ENCODE measurements at places on chromosomes 3 and 15.
A peak's percentile ranks its signal among the peaks of the same experiment; 100 is the strongest.

GRCh38 chr3:196739671-196740480 lies at the start of gene PAK2:
PAK2 (plus strand) TSS chr3:196739857; CDS start chr3:196782647, 42,790 bp downstream.
- peak; percentile 92 for DNase-seq

DNA sequence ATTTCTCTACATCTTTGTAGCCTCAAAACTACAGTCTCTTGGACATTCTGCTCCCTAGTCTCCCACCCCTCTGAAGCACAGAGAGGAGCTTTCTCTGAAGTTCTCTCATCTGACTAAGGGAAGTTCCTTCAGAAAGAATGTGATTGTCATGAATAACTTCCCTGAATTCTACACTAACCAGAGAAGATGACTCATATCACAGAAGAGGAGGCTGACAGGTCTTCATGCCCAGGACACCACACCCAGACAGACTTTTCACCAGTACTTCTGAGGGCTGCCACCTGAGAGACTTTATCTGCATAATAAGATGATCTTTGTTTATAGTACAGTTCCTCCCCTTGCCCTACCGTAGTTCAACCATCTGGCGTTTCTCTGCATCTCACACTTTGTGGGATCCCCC lies 52.8 kb downstream of the CDIN1 start:
- DNase-seq, result no peak

GRCh38 chr15:53072077-53072476 lies 281.9 kb upstream of the ONECUT1 start:
- DNase-seq, result peak; percentile 53

- DNase-seq, result no peak
Observed at GRCh38 chr15:69751147-69751546, 298.5 kb downstream of the RPLP1 start.

DNA sequence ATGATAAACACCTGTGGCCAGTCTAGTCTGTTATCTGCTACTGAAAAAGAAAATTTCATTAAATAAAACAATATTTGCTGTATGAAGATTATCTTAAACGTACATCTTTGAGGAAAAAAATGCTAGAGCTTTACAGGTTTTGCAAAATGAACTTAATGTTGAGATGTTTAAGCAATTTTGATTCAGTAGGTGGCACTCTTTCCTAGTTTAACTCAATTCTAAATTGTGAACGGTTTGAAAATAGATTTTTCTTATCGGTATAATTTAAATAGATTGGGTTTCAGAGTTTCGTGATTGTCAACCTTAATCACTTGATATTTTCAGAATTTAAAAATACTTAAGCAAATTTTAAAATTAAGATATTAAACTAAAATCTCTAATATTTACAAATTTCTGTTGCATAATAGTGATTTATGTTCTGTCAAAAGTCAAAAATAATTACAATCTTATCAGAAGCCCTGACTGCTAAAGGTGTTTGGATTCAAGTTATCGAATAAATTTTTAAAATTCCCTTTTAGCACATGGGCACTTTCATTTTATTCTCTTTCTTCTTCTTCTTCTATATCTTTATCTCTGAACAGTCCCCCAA lies 7.0 kb upstream of the RNF111 start:
- DNase-seq, result no peak

GRCh38 chr3:178062126-178062525 lies 474.1 kb upstream of the KCNMB2 start:
- no peak for DNase-seq

GRCh38 chr3:150264561-150265279 lies 143.4 kb upstream of the TSC22D2 start:
- DNase-seq, result no peak

- no peak for DNase-seq
Observed at GRCh38 chr3:189990826-189991225, 129.9 kb downstream of the P3H2 start.

DNA sequence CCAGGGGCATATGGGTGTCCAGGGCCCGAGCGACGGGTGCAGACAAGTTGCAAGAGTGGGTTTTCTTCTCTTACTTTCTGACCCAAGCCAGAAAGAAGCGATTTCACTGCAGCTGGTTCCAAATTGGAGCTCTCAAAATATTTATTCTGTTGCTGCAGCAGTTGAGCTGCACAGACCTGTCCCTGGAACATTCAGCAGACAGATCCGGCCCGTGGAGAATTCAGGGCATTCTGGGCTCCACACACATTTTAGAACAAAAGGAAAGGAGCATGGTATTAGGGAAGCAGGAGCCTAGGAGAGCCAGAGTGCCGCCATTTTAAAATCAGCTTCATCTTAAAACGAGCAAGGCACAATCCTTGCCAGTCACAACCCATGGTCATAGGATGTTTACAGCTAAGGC lies 135.3 kb upstream of the TPM1 start:
- no peak for DNase-seq

GRCh38 chr3:41975416-41976103 lies 13.7 kb upstream of the ULK4 start:
- DNase-seq, result no peak

DNA sequence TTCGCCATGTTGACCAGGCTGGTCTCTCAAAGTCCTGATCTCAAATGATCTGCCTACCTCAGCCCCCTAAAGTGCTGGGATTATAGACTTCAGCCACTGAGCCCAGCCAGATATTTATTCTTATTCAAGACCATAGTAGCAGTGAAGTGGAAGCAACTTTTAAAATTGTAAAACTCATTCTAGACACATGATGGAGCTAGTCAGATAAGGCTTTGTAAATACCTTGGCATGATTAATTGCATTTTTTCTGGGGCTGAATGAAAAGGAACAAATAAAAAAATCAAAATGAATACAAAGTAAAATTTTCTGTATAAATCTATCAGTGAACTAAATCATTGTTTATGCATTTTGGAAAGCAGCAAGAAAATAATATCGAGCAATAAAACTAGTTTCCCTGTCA lies 4.1 kb upstream of the MYO1E start:
- no peak for DNase-seq

DNA sequence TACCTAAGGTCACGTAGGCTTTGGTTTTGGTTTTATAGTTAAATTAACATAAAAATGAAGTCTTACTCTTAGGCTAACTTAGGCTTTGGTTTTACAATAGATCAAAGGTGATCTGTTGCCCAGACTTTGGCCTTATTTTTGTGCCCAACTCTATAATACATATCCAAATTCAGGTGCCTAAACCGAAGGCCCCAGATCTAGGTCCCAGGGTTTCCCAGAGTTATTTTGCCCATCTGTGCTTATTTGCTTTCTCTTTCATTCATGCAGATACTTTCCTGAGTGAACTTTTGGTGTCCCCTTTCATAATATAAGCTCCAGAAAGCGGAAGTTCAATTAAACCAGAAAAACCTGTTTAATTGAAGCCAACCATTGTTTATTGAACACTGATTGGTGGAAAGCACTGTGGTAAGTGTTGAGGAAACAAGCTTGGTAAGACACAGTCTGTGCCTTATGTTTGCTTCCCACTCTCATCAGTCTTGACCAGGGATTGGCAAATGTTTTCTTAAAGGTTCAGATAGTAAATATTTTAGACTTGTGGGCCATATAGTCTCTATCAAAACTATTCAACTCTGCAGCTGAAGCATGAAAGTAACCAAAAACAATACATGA lies 209.7 kb downstream of the WDR72 start:
- DNase-seq, result no peak

- no peak for DNase-seq
Observed at GRCh38 chr3:109072194-109072593, 45.7 kb downstream of the MORC1 start.

GRCh38 chr3:126573492-126574117 lies 14.9 kb upstream of the C3orf22 start:
- DNase-seq, result no peak

Measured in right forelimb (tissue), 1 donor.